ENCODE measurements at places on chromosomes 1 and 21.

DNA sequence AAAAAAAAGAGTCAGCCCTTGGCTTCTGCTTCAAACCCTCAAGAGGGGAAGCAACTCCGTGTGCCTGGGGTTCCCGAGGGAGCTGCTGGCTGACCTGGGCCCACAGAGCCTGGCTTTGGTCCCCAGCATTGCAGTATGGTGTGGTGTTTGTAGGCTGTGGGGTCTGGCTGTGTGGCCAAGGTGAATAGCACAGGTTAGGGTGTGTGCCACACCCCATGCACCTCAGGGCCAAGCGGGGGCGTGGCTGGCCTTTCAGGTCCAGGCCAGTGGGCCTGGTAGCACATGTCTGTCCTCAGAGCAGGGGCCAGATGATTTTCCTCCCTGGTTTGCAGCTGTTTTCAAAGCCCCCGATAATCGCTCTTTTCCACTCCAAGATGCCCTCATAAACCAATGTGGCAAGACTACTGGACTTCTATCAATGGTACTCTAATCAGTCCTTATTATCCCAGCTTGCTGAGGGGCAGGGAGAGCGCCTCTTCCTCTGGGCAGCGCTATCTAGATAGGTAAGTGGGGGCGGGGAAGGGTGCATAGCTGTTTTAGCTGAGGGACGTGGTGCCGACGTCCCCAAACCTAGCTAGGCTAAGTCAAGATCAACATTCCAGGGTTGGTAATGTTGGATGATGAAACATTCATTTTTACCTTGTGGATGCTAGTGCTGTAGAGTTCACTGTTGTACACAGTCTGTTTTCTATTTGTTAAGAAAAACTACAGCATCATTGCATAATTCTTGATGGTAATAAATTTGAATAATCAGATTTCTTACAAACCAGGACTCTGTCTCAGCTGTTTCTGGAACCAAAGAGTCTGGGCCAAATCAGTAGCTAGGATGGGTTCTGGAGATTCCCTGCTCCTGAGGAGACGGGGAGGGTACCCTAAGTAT lies 26.8 kb upstream of the KDM4A start:
- no peak for DNase-seq

GRCh38 chr1:44467566-44467965 lies 62.5 kb downstream of the RNF220 start:
- no peak for DNase-seq

- no peak for DNase-seq
Measured at GRCh38 chr1:177809819-177810218, 160.0 kb downstream of the SEC16B start.

GRCh38 chr1:54812801-54813484 lies 11.8 kb upstream of the TTC22 start:
- DNase-seq, result no peak

DNA sequence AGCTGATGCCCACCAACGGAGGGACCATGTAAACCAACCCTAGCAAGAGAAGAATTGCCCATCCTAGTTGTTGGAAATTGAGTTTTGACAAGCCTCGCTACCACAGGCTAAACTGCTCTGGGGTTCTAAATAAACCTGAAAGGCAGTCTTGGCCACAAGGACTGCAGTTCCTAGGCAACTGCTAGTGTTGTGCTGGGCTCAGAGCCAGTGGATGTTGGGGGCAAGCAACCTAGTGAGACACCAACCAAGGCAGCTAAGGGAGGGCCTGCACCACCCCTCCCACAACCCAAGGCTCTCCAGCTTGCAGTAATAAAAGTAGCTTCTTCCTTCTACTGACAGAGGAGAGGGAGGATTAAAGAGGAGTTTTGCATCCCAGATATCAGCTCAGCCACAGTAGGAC lies 102.4 kb upstream of the PKN2 start:
- DNase-seq, result no peak

- no peak for DNase-seq
Measured at GRCh38 chr1:154748405-154748775, 121.7 kb downstream of the KCNN3 start.
